ENCODE measurements at places on chromosomes 4 and X. TPM values are rescaled to one million over a fixed set of nuclear protein-coding genes. Genes with fewer than 3 reads are reported as not detected.

Gene WAS
- total RNA-seq, result 99.8 TPM

Gene ASB9
- total RNA-seq, result 23.0 TPM

Gene DCLK2
- total RNA-seq, result 5.0 TPM

Gene FAM9C
- total RNA-seq, result 56.0 TPM

Gene TLR6
- 38.5 TPM for total RNA-seq

Gene COL4A6
- 4.8 TPM for total RNA-seq

Gene MAMLD1
- total RNA-seq, result 4.5 TPM

Gene EFHC2
- total RNA-seq, result 0.79 TPM

Gene COX7B2
- total RNA-seq, result not detected

Gene NLRP2B
- total RNA-seq, result 0.07 TPM

Gene SPANXA1
- not detected for total RNA-seq

Gene FAM149A
- 5.1 TPM for total RNA-seq

Gene TLR1
- 123 TPM for total RNA-seq

Data from spleen (tissue), 13 donors.